Renal cortex interstitium (tissue), 15 donors: ENCODE measurements at places on chromosomes 16 and 17.
A peak's percentile ranks its signal among the peaks of the same experiment; 100 is the strongest.

- DNase-seq = no peak
Observed at GRCh38 chr16:9378876-9379275, 287.4 kb downstream of the HAPSTR1 start.

- no peak for DNase-seq
Observed at GRCh38 chr17:77811521-77811920, 147.0 kb upstream of the TNRC6C start.

DNA sequence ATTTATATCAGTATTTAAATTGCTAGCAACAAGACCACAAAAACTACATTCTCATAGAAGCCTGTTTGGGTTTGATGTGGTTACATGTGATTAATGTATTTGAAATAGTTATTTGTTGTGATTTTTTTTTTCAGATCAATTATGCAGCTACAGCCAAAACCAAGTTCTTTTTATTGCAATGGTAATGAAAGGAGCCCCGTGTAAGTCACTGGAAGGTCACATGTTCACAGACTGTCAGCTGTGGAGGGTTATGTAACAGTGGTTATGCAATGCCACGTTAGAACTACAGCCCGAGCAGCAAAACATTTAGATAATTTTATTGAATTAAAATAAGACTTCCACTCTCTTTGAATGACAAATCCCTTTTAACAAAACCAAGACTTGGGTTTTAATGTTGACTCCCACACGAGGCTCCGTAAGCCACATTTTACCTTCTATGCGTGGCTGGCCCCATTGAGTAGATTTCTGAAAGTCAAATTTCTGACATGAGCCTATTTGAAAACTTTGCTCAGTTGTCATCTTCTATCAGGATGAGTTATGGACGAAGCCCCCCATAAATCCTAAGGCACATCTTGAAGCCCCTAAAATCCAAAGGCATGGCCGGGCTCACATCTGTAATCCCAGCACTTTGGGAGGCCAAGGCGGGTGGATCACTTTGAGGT lies 41.8 kb upstream of the SEC14L1 start:
- no peak for DNase-seq

DNA sequence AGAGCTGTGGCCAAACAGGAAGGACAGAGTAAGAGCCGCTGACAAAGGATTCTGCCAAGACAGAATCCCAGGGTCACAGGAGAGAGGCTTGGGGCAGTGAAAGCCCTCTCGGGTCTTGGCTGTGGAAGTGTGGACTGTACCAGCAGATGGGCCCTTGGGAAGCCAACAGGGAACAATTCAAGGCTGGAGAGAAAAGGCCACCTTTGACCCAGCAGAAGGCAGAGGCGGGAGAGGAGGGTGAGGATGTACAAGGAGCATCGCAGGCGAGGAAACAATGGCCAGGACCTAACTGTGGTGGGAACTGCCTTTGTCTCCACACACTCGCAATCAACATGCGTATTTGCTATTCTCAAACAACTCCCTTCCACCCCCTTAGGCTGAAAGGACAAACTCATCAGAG lies 15.7 kb downstream of the CARHSP1 start:
- no peak for DNase-seq

GRCh38 chr17:33012522-33013033 lies 20.9 kb downstream of the SPACA3 start:
- DNase-seq = no peak

DNA sequence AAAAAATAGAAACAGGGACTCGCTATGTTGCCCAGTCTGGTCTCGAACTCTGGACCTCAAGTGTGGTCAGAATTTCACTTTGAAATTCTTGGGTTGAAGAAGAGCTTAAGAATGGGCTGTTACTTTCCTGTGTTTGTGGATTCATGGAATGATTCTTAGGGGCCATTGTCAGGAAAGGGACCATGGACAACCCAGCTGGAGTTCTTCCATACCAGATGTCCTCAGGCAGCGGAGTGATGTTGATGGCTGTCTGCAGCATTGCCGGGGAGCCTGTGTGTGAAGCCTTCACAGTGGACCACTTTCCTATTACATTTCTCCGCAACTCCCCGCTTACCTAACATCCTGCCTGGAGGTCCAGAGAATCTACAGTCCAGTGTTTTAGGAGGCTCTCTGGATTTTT lies 145.9 kb downstream of the CLEC16A start:
- DNase-seq = no peak

GRCh38 chr16:3718019-3718391 lies 681 bp upstream of the TRAP1 start:
- DNase-seq = no peak

- DNase-seq = no peak
Observed at GRCh38 chr16:15701975-15702970, 52.2 kb downstream of the NDE1 start.

- no peak for DNase-seq
Observed at GRCh38 chr17:47633996-47634395, 15.7 kb upstream of the KPNB1 start.

DNA sequence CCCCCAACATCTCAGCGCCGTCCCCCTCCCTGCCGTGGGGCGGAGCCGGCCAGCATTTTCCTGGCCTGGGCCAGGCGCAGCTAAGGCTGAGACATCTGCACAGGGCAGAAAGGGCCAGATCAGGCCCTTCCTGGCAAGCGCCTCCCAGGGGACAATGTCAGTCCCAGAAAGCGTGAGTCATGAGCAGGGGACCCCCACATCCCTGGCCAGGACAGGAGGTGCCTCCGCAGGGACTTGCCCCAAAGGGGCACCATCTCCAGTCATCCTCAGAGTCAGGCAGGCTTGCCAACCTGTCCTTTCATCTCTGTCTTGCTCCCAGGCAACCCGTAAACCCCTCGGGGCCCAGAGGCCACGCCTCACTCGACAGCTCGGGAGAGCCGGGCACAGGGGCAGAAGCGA lies 43.2 kb downstream of the SOCS1 start:
- DNase-seq = no peak

DNA sequence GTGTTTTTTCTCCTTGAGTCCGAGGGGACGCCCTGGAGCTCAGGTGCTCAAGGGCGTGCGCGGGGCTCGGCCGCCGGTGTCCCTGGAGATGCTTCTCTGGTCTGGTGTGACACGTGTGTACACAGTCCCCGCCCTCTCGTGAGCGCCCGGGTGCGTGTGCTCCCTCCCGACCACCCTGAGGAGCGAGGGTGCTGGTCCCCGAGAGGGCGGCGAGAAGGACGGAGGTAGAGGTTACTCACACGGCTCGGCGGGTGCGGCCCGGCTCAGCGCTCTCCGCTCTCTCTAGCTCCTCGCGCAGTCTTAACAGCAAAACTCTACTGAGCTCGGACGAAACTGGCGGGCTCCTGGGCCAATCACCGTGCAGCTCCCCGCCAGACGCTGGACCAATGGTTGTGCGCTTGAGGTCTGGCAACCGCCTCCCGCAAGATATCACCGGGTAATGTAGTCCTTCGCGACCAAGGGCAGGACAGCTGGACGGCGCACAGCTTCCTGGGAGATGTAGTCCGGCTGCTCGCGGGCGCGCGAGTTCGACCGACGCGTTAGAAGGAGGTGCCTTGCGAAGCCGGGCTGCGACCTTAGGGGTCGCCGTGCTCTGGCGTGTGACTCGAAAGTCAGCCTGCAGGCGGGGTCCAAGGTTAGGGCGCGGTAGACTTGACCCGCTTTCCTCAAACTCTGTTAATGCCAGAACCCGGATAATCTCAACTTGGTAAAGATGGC lies at the start of gene SLC25A19:
Gene SLC25A19, minus strand, starts transcription at position 319 of the 717 bp plus-strand sequence. CDS start 2,669 bp downstream, outside the sequence.
- DNase-seq = peak; percentile 97
